T-helper 9 cell (primary cell): ENCODE measurements at places on chromosomes 7 and 10.

DNA sequence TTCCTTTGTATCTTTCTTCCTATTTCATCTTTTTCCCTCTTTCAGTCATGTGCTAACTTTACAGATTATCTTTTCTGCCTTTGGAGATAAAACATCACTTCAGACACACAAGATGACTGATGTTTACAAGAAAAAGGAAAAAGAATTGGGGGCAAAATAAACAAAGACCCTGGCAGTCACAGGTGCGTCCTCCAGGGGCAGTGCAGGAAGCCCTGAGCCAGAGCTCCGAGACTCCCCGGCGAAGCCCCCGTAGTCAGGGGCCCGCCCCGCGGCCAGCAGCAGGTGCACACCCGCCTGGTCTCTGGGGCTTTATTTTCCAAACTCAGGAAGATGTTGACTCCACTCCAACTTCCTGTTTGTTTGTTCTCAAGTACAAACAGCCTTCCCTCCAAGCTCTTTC is 10.2 kb downstream of the STK32C start:
- no peak for DNase-seq

- no peak for DNase-seq
Observed at GRCh38 chr7:66883716-66884115, 37.3 kb upstream of the TMEM248 start.

- DNase-seq: no peak
Observed at GRCh38 chr7:68433462-68434070, 1164.7 kb upstream of the AUTS2 start.

- DNase-seq: no peak
Observed at GRCh38 chr7:153034791-153035190, 275.2 kb downstream of the ACTR3B start.

DNA sequence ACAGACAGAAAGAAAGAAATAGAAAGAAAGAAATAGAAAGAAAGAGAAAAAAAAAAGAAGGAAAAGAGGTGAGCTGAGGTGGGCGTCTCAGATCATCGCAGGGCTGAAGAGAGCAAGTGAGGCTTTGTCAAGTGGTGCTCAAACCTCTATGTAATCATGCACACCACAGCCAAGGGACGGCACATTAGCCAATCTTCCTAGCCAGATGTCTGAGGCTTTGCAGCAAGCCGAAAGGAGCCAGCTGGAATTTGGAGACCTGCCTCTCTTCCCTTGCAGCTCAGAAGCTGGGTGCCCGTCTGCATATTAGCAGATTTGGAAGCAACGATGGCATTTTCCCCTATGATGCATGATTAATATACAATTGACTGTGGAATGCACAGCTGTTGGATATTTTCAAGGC is 52.5 kb downstream of the ADRA2A start:
- DNase-seq: no peak

DNA sequence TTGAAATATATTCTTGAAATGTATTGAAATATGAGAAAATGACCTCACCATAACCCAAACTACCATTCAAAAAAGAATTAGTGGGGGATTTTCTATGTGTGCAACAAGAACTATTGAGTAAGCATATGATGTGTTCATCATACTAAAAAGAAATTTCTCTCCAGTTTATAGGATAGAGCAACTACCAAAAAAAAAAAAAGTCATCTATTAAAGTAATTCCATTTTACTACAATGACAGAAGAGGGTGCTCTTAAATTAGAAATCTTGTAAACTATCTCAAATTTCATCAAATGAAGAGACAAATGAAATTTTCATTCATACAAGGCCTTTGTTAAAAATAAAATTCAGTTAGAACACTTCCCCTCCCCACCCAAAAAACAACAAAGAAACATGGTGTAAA is 195.4 kb upstream of the PLXDC2 start:
- DNase-seq: no peak

- DNase-seq: no peak
Observed at GRCh38 chr7:155062411-155062810, 7.7 kb upstream of the HTR5A start.

- DNase-seq: no peak
Observed at GRCh38 chr7:130875901-130876300, 141.9 kb upstream of the KLF14 start.

- DNase-seq: no peak
Observed at GRCh38 chr10:49735848-49736563, 26.1 kb downstream of the OGDHL start.

DNA sequence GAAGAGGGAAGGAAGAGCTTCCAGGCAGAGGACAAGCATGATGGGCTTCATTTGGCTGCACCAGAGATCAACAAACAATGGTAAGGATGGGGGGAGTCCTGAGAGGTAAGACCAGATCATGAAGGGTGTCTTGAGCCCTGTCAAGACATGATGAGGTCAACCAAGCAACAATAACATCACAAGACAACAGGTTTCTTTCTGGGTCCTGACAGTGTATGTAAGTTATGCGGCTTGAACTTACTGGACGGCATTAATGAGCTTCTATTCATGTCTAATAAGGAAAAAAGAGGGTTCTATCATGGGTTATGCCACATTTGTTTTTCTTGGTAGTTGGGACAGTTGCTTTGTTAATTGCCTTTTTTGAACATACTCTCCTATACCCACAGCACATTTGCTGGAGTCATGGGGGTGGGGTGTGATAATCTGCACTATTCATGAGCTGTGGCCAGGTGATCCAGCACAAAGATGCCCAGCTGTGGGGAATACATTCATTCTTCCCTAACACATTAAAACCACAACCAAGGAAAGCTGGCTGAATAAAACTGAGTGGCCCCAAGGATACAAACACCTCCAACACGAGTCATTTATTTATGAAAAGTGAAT is 168.8 kb upstream of the KLF14 start:
- no peak for DNase-seq

DNA sequence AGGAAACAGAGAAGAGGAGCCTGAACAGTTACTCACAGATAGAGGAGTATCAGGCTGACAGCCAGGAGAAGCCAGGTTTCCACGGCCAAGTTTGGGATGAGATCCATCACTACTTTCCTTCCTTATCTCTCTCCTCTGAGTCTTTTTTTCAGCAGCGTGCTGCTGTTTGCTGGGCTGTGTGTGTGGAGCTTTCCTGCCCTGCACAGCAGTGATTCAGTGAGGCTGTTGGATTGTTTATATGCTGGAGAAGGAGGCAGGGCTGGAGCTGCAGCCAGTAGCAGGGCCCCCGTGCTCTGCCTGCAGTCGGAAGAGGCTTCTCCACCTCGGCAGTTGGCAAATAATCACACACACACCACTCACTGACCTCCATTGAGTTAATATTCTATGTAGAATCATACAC is at the start of gene CYP3A7:
Gene CYP3A7 (minus strand): TSS at position 210 of the 400 bp plus-strand sequence. CDS start 103 bp downstream, at position 107.
- no peak for DNase-seq

- no peak for DNase-seq
Observed at GRCh38 chr7:33448035-33448434, 318.7 kb downstream of the BBS9 start.

GRCh38 chr7:30549931-30550493 is 44.7 kb upstream of the GARS1 start:
- DNase-seq: no peak

DNA sequence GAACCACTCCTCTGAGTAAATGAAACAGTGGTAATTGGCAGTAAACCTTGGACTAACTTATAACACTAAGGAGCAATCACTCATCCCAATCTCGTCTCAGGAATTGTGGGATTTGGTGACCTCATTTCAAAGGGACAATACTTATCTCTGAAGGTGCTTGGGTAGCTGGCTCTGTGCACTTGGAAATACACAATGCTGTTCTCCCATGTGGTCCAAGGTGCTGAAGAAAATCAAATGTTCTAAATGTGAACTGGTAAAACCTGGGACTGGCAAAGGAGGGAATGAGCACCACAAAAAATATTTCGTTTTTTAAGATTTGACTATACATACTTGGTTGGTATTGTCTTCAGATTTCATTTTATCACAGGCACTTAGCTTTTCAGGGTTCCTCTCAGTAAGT is 1193.0 kb downstream of the SORCS1 start:
- no peak for DNase-seq

GRCh38 chr7:83365746-83366145 is 203.1 kb upstream of the PCLO start:
- DNase-seq: no peak

DNA sequence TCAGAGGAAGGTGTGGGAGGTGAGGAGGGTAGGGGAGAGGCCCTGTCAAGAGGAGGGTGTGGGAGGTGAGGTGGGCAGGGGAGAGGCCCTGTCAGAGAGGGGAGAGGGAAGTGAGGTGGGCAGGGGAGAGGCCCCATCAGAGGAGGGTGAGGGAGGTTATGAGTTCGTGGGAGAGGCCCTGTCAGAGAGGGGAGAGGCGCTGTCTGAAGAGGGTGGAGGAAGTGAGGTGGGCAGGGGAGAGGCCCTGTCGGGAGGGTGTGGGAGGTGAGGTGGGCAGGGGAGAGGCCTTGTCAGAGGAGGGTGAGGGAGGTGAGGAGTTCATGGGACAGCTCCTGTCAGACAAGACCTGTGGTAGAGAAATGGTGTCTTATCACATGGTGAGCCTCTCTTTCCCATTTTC is 74.4 kb downstream of the INPP5A start:
- DNase-seq: no peak

DNA sequence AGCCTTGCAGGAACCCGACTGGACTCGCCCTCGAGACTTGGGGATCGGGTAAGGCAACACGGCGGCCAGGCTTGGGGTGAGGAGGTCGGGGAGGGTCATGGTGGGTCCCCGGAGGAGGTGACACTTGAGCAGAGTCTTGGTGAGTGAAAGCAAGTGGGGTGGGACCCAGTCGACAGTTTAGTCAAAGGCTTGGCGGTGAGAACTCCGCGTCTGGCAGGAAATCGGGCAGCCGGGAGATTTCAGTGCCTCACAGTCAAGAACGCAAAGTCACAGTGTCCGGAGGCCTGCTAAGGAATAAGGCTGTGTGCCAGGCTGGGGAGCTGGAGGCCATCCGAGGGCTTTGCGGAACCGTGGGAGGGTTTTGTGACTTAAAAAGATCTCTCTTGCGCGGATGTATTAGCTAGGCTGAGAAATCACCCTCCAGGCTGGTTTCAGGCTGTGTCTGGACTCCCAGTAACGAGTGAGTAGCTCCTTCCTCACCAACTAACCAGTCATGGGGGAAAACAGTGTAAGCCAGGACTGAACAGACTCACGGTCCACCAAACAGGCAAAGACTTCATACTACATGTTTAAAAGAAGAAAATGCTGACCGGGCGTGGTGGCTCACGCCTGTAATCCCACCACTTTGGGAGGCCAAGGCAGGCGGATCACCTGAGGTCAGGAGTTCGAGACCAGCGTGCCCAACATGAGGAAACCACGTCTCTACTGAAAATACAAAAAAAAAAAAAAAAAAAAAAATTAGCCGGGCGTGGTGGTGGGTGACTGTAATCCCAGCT is 613 bp downstream of the AP5Z1 start:
- peak; percentile 35 for DNase-seq

DNA sequence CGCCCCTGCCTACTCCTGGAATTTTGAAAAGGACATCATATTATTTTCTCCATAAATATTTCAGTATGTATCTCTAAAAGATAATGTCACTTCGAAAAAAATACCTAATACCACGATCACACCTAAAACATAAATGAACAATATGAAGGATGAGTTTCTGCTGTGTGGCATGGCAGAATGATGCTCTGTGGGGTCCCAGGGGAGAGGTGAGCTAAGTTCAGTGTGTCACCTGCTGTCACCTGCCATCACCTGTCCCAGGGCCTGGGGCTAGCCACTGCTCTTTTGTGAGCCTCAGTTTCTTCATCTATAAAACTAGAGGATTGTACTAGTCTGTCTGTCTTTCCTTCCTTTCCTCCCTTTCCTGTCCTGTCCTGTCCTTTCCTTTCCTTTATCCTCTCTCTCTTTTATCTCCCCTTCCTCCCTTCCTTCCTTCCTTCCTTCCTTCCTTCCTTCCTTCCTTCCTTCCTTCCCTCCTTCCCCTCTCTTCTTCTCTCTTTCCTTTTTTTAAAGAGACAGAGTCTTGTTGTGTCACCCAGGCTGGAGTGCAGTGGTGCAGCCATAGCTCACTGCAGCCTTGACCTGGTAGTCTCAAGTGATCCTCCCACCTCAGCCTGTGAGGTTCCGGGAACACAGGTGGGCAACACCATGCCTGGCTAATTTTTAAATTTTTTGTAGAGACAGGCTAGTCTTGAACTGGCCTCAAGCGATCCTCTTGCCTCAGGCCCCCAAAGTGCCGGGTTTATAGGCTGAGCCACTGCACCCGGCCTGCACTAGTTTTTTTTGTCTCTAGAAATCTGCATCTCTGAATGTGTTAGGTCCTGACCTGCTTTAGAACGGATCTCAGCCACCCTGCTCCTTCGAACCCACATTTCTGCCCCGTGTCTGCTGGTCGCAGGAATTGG is 43.1 kb downstream of the CUX1 start:
- no peak for DNase-seq

GRCh38 chr10:14837003-14837756 is 657 bp downstream of the CDNF start:
- no peak for DNase-seq

GRCh38 chr7:80150611-80151273 is 16.1 kb downstream of the GNAI1 start:
- no peak for DNase-seq

DNA sequence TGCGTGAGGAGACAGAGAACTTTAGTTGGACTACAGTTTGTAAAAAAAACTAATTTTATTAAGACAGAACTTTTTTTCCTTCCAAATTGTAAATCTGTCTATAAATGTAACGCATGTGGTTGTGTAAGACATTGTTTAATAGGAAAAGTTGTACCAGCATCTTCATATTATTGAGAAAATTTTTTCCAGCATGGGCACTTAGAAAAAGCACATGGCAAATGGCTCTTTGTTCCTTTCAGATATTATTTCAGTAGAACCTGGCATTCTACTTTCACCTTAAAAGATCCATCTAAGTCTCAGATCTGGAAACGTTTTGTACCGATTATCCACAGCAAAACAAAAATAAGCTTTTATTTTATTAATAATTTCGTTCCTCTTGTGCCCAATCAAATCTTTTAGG is 43.2 kb downstream of the ZRANB1 start:
- DNase-seq: no peak

DNA sequence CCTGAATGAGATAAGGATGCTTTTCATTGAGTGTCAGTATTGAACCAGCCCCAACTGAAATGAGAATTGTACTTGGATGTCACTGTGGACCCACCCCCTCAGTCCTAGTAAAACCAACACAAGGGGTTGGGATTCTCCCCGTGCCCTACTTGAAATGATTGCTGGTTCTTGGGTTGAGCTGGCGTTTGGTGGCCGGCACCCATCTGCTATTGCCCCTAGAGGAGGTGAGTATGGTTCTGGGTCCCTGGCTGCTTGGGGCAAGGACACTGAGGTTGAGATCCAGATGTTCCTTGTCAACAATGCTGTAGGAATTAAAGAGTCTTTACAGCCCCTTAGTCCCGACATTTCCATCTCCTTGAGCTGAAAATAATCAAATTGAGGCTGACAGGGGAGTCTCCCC is 170.0 kb upstream of the ZNF32 start:
- no peak for DNase-seq

- DNase-seq: no peak
Observed at GRCh38 chr7:79520543-79520942, 67.1 kb upstream of the MAGI2 start.

GRCh38 chr10:31011017-31011664 is 20.5 kb downstream of the ZNF438 start:
- no peak for DNase-seq

DNA sequence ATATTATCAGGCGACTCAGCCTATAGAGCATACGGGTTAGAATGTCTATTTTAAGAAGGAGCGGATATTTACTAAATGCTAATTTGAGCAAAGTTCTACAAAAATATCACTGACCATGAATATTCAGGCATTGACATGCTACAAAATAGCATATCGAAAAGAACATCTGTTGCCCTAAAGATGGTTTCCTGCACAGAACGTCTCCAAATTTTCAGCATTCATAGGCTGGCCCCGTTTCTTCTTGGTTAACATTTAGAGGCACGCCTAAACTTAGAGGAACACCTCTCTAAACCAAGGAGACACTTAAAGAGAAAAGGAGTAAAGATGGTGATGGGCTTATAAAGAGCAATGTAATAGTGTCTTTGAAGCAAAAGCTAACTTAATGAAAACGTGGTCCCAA is 1.3 kb upstream of the MINPP1 start:
- no peak for DNase-seq
